NCI-H69 (cell line): ENCODE measurements at places on chromosomes 1 and 21.

- peak; percentile 57 for DNase-seq
Observed at GRCh38 chr1:22930240-22930912, 42.3 kb downstream of the LACTBL1 start.

GRCh38 chr1:209962856-209963255 lies 24.8 kb downstream of the SYT14 start:
- DNase-seq = no peak

DNA sequence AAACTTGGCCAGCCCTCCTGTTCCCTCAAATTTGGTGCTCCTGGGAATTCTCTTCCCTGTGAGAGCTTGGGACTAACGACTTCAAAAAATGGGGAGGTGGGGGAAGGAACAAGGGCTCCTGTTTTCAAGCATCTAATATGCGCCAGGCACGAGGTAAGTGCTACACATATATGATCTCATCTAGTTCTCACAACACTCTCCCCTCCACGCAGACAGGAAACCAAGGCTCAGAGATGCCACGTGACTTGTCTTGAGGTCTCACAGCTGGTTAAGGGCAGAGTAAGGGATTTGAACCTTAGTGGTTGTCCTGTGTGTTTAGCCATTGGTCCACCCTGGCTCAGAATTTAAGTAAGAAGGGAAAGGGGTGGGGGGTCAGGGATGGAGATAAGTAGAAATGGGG lies 125.9 kb downstream of the DMRTB1 start:
- peak; percentile 27 for DNase-seq

DNA sequence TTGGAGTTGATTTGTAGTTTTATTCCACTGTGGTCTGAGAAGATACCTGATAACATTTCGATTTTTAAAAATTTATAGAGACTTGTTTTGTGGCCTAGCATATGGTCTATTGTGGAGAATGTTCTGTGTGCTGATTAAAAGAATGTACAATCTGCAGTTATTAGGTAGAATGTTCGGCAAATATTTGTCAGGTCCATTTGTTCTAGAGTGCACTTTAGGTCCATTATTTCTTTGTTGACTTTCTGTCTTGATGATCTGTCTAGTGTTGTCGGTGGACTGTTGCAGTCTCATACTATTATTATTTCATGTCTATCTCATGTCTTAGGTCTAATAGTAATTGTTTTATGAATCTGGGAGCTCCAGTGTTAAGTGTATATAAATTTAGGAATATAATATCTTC lies 116.8 kb downstream of the NME7 start:
- peak; percentile 33 for DNase-seq

- DNase-seq = peak; percentile 99
Observed at GRCh38 chr1:206455666-206456344, 14.5 kb upstream of the IKBKE start.

GRCh38 chr1:173023343-173023742 lies 27.4 kb downstream of the TNFSF18 start:
- no peak for DNase-seq

- peak; percentile 84 for DNase-seq
Observed at GRCh38 chr1:14733048-14733778, 134.7 kb downstream of the KAZN start.

- peak; percentile 77 for DNase-seq
Observed at GRCh38 chr1:53685272-53686051, 53.5 kb downstream of the GLIS1 start.

DNA sequence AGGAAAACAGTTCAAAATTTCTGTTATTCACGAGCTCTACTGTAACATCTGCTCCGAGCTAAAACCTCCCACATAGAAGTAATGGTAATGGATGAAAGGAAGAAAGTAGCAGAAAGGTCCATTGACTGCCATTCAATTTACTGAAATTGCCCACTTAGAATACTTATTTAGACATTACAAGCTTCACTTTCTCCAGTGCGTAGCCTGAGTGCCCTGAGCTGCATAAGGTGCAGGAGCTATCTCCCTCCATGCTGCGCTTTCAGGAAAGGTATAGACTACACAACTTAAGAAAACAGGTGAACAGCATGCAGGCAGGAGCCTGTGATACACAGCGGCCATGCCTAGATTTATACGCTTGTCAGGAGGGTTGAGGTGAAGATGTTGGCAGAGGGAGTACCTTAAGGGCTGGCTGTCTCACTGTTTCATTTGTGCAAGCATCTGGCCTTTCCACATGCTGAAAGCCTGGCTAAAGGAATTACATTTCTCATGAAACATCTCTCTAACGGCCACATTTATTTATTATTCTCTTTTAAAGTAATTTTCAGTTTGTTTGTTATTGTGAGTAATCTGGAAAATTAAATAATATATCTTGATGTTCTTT lies 74.7 kb downstream of the RGS18 start:
- no peak for DNase-seq

GRCh38 chr1:227958617-227959324 lies 11.0 kb upstream of the WNT9A start:
- DNase-seq = no peak

GRCh38 chr1:226118357-226118756 lies 55.8 kb downstream of the H3-3A start:
- no peak for DNase-seq

DNA sequence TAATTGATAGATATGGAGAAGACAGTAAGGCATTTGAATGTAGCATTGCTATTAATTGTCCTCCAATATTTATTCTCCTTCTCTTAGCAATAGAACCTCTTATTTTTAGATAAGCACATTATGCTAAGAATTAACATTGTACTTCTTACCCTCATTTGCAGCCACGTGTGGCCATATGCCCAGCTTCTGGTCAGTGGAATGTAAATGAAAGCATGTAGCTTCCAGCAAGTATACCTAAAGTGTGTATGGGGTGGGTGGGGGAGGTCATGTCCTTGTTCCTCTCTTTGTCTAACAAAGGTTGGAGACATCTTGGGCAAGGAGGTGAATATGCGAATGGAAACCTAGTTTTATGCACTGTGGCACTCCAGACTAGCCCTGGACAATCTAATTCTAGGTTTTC lies 133.6 kb upstream of the HMCN1 start:
- no peak for DNase-seq

DNA sequence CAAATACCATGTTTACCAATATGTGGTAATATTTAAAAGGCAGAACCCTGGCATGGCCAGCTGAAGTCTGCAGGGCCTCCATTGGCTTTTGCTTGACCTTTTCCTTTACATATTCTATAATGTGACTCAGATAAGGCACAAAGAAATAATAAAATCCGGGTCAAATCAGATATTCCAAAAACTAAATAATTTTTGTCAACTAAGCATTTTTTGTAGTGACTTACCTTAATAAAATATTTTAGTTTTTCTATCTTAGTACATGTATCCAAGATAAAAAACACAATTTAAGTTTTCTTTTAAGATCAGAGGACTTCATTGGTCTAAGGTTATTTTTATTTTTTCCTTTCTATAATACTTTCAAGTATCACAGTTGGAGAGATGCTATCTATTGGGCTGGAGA lies 179.4 kb upstream of the ADAMTS5 start:
- DNase-seq = no peak

GRCh38 chr1:111653709-111654108 lies 34.1 kb downstream of the RAP1A start:
- no peak for DNase-seq

- peak; percentile 76 for DNase-seq
Observed at GRCh38 chr1:35707601-35708440, 10.9 kb downstream of the C1orf216 start.

DNA sequence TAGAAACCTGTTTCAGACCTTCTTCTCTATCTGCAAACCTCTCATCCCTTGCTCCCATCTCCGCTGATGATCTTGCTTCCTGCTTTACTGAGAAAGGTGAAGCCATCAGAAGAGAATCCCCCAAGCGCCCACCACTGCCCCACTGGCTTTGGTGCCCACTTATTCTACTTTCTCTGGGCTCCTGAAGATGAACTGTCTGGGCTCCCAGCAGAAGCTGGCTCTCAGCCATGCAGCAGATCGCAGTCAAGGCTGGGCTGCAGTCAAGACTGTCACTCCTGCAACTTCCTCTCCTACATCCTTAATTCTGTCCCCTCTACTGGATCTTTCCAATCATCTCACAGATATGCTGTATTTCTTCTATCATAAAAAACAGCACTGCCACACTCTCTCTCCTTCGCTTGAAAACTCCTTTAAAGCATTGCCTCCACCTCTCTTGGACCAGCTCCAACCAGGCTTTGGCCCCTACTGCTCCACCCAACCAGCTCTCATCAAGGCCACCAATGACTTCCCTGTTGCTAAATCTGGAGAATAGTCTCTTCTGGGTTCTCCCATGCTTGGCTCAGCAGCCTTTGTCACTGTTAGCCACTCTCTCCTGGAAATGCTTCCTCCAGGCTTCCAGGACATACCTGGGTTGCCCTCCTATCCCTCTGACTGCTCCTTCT lies 25.8 kb downstream of the TRIM62 start:
- peak; percentile 9 for DNase-seq

DNA sequence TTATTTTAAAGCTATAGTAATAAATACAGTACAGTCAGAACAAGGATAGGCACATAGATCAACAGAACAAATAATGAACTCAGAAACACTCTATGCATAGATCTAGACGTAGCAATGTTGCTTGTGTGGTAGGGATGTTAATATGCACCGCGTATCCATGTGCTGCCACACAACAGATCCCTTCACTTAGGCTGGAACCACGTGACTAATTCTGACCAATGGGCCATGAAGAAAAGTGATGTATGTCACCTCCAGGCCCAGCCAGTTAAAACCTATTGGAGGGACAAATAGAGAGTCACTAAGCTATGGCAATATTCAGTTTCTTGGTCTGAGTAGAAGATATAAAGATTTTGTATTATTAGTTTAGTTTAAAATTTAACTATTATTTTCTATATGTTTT lies 91.4 kb downstream of the ADAMTS1 start:
- peak; percentile 4 for DNase-seq

- DNase-seq = peak; percentile 10
Observed at GRCh38 chr1:165942927-165943597, 115.6 kb downstream of the UCK2 start.

GRCh38 chr1:151002611-151003010 lies 4.1 kb downstream of the MINDY1 start:
- DNase-seq = no peak

- DNase-seq = no peak
Observed at GRCh38 chr1:211378844-211379243, 52.2 kb downstream of the TRAF5 start.

DNA sequence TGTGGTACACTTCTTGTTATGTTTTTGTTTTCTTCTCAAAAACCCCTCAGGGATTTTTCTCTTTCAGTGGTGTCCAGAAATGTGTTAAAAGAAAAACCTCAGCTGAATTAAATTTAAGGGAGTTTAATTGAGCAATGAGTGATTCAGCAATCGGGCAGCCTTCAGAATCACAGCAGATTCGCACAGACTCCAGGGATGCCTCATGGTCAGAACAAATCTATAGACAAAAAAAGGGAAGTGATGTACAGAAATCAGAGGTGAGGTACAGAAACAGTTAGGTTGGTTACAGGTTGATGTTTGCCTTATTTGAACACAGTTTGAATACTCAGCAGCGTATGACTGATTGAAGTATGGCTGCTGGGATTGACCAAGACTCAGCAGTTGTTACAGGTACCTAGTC lies 86.2 kb downstream of the TLR5 start:
- no peak for DNase-seq

DNA sequence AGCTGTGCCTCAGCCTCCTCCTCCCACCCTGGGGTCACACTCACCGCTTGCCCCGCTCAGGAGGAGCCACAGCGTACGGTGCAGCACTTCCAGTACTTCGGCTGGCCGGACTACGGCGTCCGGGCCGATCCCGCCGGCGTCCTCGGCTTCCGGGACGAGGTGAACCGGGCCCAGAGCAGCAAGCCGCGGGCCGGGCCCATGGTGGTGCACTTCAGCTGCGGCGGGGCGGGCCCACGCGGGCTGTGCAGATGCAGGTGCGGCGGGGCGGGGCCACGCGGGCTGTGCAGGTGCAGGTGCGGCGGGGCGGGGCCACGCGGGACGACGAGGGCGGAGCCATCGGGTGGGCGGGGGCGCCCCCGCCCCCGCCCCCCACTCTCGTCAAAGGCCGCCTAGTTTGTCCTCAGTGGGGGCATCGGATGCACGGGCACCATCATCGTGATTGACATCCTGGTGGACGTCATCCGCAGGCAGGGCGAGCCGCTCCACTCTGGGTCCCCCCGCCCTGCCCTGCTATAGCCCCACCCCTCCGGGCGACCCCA lies 5.5 kb downstream of the RNF223 start:
- DNase-seq = peak; percentile 71

GRCh38 chr1:172275478-172275877 lies 145.0 kb upstream of the C1orf105 start:
- DNase-seq = no peak

DNA sequence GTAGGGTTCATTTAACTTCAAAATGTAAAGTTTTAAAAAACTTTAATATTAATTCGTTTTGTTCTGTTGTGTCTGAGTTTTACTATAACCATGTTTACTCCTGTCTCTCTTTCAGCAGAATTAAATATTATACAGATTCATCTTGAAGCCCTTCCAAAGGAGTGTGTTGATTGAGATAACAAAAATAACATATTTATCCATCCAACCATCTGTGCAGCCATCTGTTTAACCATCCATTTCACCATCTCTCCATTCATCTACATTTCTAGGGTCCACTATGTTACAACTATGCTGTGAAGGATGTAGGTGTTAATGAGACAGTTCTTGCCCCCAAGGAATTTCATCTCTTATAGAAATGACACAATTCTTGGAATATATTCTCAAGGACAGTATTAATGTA lies 36.0 kb upstream of the GNG12 start:
- DNase-seq = peak; percentile 34

- no peak for DNase-seq
Observed at GRCh38 chr1:171431994-171432393, 53.3 kb upstream of the PRRC2C start.

GRCh38 chr1:58934706-58935105 lies 150.9 kb upstream of the JUN start:
- no peak for DNase-seq

- no peak for DNase-seq
Observed at GRCh38 chr1:154689083-154689482, 81.1 kb upstream of the ADAR start.

- DNase-seq = peak; percentile 96
Observed at GRCh38 chr1:232793944-232794343, 11.3 kb upstream of the MAP10 start.

GRCh38 chr21:44391345-44392091 lies 38.1 kb downstream of the TRPM2 start:
- peak; percentile 43 for DNase-seq

GRCh38 chr21:22885079-22885478 lies 1886.9 kb downstream of the NCAM2 start:
- DNase-seq = peak; percentile 27
